ENCODE measurements at places on chromosomes 7 and 10.

DNA sequence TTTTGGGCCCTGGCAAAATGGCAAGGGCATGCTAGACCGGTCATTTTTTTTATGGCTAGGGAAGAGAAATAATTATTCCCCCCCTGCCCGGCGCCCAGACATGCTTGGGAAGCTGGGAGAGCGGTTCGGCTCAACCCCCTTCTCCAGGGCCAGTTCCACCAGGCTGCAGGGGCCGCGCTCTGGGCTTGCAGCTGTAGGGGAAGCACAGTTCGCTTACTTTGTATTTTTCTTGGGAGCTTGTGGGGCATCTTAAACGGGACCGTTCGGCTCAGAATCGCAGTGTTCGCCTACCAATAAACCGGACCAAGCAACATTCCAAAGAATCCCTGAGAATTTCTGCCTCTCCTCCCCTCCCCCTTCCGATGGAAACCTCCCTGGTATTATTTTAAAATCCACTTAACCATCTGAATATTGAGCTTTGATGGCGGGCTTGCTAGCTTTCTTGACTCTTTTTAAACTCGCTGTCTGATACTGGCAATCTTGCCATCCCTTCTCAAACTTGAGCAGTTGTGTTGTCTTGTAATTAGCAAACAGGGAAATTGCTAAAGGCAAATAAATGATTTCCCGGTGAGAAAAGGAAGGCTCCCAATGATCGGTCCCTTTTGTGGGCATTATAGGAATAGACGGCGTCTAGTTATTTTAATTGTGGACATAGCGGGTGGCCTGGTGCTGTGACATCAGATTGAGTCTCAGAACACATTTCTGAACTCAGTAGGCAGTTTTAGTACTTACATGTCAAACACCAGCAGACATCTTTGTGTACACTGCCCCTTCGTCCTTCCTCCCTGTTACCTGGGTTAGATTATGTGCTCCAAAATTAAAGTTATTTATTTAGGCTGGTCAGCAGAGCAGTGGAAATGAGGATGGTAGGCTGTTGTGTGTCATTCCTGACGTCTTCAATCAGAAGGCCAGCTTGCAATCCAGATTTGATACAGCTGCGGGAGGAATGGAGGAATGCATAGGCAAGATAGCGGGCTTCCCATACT lies 3.4 kb downstream of the TCF7L2 start:
- DNase-seq, result no peak

- DNase-seq, result no peak
Measured at GRCh38 chr7:41979834-41980307, 257.1 kb downstream of the GLI3 start.

GRCh38 chr10:43141421-43141820 lies 3.2 kb downstream of the CSGALNACT2 start:
- no peak for DNase-seq

GRCh38 chr10:130171196-130171595 lies 35.0 kb downstream of the GLRX3 start:
- no peak for DNase-seq

GRCh38 chr7:150430465-150431085 lies 19.9 kb upstream of the GIMAP8 start:
- DNase-seq, result no peak
